Stimulated activated CD8-positive, alpha-beta memory T cell treated with anti-CD3 and anti-CD28 coated beads, Interleukin-4, amount 100 ng/mL, for 4 hours (primary cell): ENCODE measurements at places on chromosomes 12 and 14.
A peak's percentile ranks its signal among the peaks of the same experiment; 100 is the strongest.

- DNase-seq, result no peak
These were observed 53.4 kb upstream of the MMP17 start for GRCh38 chr12:131774576-131775391.

GRCh38 chr12:132881818-132882217 is 5.6 kb downstream of the CHFR start:
- DNase-seq, result no peak

DNA sequence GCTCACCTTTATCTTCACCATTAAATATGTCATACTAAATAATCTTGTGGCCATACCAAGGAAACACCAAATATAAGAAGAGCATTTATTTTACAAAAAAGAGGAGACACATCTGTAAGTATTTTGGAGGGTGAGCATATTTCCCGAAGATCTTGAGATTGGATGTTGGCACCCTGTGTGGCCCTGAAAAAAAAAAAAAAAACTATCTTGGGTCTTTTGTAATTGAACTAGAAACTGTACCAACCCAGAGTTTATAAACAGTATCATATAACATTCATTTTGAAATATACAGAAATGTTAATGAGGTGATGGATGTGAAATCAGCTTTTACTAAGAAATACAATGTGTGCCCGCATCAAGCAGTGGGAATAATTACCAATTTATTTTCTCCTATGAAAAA is 104.0 kb upstream of the FRMD6 start:
- DNase-seq, result no peak

- DNase-seq, result no peak
These were observed 10.1 kb downstream of the TMEM119 start for GRCh38 chr12:108587826-108588225.

GRCh38 chr14:61577506-61577931 is 117.8 kb upstream of the HIF1A start:
- DNase-seq, result no peak

GRCh38 chr14:52079239-52079959 is 10.5 kb upstream of the NID2 start:
- no peak for DNase-seq

- no peak for DNase-seq
These were observed 7.0 kb downstream of the ADCY6 start for GRCh38 chr12:48781750-48782456.

GRCh38 chr12:107277855-107278254 is 184.5 kb upstream of the CRY1 start:
- no peak for DNase-seq

GRCh38 chr12:13203034-13203922 is 6.8 kb downstream of the EMP1 start:
- no peak for DNase-seq

DNA sequence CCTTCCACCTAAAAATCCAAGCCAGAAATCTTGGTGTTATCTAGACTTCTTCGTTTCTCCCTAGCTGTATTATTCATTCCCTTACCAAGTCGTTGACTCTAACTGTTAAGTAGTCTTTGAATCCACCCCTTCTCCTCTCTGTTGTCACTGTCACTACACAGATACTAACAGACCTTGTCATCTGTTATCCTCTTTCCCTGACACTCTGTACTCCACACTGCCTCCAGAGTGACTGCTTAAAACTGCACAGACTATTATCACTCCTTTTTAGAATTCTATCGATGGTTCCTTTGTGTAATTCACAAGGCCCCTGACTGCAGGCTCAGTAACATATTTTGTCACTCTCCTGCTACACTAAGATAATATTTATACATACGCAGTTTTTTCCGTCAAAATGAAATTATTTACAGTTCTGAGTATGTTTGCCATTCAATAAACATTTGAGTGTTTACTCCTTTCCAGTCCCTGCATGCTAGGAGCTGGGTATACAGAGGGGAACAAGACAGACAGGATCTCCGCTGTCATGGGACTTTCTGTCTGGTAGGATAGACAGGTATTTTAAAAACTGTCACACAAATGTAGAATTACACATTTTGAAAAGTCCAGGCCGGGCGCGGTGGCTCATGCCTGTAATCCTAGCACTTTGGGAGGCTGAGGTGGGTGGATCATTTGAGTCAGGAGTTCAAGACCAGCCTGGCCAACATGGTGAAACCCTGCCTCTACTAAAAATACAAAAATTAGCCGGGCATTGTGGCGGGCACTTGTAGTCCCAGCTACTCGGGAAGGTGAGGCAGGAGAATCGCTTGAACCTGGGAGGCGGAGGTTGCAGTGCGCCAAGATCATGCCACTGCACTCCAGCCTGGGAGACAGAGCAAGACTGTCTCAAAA is 3.8 kb downstream of the MARS1 start:
- no peak for DNase-seq

DNA sequence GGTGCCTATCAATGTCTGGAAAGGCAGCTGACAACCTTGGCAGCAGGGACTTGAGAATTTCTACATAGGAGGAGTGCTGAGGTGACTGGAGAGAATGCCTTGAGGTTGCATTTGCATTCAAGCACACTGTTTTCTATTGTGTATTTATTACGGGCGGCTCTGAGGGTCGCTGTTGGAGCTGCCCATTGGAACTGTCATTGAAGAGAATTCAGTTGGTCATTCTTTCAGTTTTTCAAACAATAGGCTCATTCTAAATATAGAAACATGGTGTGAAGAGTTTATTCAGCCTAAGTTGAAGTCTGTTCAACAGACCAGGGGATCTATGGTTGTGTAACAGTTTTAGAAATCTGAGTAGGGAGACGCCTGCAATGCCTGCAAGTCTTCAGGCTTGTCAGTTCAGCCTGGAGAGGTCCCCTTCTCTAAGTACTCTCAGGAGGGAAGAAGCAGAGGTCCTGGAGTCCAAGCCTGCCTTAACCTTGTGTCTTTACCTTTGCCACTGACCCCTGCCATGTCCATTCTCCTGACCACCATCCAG is 9.8 kb upstream of the ABHD12B start:
- DNase-seq, result no peak

GRCh38 chr12:111190741-111191526 is 178.0 kb downstream of the PHETA1 start:
- no peak for DNase-seq

DNA sequence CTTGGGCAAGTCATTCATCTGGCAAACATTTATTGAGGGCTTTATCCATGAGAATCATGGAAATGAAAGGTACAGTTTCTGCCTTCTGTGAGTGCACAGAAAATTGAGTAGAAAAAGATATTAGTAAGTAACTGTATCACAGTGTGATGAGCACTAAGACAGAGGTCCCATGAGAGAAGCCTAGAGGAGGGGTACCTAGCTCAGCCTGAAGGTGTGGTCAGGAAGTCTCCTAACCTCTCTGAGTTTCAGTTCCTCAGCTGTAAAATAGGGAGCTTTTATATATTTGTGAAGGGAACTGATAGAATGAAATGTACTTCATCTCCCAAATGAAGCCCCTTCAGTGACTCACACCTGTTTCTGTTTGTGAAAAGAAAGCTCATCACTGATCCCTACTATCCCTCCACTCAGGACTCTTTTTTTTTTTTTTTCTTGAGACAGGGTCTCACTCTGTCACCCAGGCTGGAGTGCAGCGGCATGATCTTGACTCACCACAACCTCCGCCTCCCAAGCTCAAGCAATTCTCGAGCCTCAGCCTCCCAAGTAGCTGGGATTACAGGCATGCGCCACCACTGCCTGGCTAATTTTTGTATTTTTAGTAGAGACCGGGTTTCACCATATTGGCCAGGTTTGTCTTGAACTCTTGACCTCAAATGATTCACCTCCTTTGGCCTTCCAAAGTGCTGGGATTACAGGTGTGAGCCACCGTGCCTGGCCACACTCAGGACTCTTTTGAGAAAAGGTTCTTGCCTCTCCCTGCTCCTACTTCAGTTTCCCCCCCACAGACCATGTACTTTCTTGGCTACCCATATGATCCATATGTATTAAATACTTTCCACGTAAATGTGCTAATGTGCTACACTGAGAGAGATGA is 93.7 kb upstream of the FUT8 start:
- DNase-seq, result no peak

- peak; percentile 73 for DNase-seq
These were observed 30.7 kb downstream of the P2RX4 start for GRCh38 chr12:121240484-121241101.

DNA sequence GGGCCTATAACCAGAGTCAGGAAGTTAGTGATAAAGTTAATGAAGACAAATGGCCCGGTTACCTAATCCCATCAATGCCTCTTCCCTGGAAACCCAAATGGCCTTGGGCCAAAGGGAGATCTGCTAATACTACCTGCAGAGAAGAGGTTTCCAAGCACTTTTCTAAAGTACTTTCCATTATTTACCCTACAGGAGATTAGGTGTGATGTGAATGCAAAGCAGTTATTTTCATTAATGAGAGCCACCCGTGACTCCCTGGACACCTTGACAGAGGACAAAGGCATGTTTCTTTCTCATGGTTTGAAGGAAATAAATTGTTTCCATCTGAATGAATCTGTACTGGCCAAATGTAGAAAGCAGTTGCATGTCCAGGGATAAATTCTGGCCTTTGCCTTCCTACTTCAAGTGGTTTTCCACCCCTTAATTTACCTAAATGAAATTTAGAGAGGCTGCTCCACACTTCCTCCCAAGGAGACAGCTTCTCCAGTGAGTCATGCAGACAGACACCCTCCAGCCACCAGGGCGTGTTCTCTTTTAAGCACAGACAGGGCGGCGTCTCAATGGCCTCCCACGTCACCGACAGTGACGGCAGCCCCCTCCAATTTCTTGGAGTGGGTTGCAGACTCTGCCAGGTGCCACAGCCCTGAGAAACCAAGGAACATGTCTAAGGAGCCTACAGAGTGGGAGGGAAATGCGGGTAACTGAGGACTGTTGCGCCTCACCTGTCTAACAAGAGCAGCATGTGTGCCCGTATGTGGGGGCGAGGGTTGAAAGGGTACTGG is 43.9 kb upstream of the GNPNAT1 start:
- no peak for DNase-seq

DNA sequence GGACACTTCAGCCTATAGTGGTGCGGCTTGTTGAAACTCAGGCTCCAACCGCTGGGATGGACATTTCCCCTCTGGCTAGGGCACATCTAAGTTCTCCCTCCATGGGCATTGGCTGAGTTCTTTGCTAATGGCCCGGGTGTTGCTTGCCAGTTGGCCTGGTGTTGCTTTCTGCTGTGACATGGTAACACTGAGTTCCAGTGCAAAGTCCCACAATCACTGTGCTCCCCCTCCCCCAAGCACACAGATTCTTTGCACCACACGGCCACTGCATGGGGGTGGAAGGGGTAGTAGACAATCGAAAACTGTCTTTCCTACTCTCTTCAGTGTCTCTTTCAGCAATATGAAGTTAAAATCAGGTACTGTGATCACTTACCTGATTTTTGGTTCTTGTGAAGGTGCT is 308.2 kb downstream of the FUT8 start:
- no peak for DNase-seq
